ENCODE measurements at places on chromosomes 12 and 14.
A peak's percentile ranks its signal among the peaks of the same experiment; 100 is the strongest.

GRCh38 chr14:87745507-87746118 lies 247.4 kb downstream of the GALC start:
- no peak for DNase-seq

DNA sequence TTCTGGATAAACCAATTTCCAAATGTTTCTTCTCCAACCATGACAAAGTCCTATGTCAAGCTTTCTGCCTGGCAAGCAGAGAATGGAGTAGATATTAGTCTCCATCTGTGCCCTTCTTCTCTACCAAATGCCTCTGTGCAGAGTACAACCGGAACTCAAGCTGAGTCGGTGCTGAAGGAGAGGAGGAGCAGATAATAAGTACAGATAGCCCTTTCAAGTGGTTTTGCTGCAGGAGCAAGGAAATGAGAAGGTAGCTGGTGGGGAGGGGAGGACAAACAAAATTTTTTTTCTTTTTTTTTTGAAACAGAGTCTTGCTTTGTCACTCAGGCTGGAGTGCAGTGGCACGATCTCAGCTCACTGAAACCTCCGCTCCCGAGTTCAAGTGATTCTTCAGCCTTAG lies 14.2 kb upstream of the HELB start:
- peak; percentile 44 for DNase-seq

GRCh38 chr12:67202678-67203012 lies 66.5 kb upstream of the CAND1 start:
- DNase-seq, result no peak

DNA sequence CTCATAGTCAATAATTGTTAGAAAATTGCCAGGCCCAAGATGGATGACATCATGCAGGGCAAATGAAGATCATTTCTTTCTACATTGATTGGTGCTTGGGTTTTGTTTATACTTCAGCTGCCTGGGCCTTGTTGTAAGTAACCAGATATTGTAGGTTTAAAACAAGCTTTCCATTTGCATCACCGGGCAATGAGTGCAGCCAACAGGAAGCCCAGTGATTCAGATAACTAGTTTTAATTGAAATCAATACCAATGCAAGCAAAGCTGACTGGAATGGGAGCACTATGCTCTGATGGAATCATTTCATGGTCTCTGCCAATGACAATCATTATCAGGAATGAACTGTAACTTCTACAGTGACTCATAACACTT lies 279.3 kb downstream of the DUSP6 start:
- no peak for DNase-seq

DNA sequence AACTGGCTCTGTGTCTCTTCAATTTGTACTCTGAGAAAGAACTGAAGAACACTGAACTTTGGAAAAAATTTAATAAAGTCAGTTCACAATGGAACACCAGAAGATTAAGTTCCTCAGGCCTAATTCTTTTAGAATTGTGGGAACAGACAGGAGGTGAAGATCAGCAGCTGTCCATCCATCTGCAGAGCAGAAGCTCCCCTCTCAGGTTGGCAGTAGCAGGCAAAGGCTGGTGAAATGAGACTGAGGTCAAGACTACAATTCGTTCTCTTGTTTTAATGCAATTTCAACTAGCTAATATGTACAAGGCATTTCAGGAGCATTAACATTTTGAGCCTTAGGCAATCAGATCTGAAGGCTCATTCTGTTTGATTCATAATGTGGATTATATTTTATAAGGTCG lies 10.3 kb upstream of the TRHDE start:
- no peak for DNase-seq

DNA sequence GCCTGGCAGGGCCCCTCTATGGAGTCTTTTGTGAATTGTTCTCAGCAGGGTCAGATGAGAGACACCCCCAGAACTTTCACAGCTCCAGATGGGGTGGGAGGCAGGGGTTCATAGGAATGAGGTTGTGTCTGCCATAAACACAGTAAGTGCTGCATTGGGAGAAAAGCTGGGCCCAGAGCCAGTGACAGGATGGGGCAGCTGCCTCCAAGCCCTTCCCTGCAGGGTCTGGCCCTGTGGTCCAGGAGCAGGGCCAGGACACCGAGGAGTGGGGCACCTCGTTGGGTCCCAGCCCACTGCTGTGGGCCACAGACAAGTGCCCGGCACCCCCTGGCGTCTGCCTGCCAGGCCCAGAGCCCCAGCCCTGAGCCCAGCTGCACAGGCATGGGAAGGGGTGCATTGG lies 13.3 kb downstream of the INF2 start:
- DNase-seq, result no peak

DNA sequence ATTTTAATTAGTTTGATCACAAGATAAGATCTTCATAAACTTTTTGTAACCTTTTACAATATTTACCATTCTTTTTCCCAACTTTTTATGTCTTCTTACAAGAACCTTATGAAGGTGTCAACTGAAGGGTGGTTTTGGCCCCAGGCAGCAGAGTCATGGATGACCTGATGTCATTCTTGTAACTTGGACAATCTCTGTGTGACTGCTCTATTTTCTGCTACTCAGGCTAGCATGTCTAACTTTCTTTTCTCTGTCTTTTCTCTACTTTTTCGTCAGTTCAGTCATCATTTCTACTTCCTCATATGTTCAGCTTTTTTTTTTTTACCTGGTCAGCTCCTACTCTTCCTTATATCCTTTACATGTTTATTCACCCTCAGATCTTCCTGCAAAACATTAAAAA lies 150.7 kb upstream of the PTPRQ start:
- no peak for DNase-seq

DNA sequence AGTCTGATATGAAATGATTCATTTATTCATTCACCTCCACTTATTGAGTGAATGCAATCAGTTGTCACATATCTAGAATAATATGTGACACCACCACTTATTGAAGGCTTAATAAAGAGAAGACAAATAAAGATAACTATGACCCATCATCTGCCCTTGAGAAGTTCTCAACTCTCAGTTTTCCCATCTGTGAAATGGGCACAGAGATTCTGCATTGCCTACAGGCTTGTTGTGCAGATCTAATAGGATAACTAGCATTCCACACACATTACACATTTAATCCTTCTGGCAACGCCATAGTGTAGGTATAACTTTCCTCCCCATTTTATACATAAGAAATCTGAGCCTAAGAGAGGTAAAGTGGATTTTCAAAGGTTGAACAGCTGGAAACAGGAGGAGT lies 84.2 kb upstream of the FICD start:
- no peak for DNase-seq

All from stimulated activated CD8-positive, alpha-beta memory T cell treated with anti-CD3 and anti-CD28 coated beads, Interleukin-15, amount 100 ng/mL, for 4 hours (primary cell).